ENCODE measurements at places on chromosomes 13 and 19.

DNA sequence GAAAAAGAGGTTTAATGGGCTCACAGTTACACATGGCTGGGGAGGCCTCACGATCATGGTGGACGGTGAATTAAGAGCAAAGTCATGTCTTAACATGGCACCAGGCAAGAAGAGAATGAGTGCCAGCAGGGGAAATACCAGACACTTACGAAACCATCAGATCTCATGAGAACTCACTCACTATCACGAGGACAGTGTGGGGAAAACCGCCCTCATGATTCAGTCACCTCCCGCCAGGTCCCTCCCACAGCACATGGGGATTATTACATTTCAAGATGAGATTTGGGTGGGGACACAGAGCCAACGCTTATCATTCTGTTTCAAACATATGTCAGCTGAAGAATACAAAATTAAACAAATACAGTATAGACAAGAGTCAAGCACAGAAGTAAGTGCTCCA, 165.1 kb downstream of the PCCA start:
- no peak for DNase-seq

DNA sequence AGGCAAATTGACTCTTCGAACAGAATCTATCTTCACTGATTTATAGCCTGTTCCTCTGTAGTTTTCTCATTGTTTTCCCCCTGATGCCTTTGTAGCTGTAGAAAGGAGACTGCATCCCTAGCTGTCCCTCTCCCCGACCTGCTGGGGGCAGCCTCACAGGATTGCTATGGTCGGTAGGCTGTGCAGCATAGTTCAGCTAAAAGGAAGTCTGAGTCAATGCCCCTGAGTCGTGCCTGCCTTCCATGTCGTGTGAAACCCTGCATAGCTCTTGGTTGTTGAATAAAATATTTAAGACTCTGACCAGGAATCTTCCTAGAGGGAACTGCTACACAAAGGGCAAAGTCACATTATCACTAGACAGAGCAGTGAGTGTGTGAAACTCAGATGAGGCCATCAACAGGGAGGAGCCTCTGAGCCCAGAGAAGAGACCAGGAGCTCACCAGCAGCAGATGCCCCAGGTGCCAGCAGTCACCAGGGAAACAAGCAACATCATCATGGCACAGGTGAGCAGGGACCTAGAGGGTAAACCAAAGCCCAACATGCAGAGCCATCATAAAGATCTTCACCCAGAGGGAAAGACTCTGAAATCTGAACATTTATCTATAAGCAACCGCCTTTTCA, 108.4 kb upstream of the NBEA start:
- no peak for DNase-seq

DNA sequence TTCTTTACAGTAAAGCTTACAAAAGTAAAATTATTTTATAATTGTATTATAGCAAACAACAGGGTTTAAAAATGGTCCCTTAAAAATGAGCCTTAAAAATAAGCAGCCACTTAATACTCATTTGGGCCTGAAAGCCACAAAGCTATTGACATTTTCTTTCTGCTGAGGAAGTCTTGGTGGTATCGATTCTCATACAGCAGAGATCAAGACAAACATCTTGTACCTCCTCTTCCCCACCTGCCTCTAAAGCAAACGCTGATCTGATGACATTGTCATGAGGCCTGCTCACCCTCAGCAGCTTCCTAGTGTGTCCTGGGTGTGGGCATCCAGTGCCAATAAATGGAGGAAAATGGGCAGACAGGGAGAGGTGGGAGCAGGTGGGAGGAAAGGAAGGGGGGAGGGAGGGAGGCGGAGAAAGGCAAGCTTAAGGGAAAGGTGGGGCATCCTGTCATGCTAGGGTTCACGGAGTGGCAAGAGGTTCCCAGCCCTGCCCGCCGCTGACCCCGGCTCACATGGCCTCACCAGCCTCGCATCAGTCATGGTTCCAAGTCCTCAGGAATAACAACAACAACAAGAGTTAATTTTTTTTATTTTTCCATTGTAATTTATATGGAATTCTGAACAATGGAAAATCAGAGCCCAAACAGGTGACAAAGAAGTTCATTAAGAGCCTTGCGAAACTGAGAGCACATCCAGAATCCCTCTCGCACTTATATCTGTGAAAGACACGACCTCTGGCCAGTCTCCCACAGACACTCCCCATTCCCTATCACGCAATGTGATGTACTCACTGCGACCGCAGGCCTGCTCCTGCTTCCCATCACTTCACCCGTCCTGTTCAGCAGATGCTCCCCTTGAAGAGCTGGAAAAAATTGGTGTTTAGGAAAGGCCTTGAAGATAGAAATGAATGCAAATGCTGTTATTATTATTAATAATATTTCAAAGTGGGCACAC, 15.1 kb upstream of the ATP11A start:
- DNase-seq, result no peak

- no peak for DNase-seq
These were observed 41.2 kb downstream of the STK24 start for GRCh38 chr13:98535501-98536354.

DNA sequence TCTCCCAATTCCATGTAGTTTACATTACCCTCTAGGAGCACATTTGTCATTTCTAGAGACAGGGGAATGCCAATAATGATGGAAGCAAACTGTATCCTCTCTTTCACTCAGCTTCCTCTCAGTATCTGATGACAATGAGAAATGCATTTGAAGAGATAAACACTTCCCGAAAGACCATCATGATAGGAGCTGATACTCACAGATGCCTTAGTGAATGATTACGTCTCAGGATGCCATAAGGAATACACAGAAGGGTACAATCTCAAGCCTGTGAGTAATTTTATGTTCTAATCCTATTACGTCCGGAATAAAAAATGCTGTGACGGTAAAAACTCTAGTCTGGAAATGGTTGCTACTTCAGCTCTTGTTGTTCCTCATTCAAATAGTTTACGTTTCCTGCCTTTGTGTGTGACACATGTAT, 663.8 kb upstream of the MIR17HG start:
- DNase-seq, result no peak

DNA sequence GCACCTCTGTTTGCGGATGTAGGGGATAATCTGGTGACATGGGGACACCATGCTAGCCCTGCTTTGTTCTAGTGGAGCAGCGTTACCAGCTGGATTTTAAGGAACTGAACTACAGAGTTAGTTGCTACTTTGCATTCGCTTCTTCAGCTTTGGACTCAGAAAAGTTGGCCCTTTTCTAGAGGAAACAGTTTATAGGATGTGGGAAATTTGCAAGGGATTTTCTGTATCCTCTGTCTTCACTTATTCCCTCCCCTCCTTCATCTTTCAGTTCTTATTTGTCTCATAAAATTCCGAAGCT, 2.1 kb downstream of the GATAD2A start:
- no peak for DNase-seq

DNA sequence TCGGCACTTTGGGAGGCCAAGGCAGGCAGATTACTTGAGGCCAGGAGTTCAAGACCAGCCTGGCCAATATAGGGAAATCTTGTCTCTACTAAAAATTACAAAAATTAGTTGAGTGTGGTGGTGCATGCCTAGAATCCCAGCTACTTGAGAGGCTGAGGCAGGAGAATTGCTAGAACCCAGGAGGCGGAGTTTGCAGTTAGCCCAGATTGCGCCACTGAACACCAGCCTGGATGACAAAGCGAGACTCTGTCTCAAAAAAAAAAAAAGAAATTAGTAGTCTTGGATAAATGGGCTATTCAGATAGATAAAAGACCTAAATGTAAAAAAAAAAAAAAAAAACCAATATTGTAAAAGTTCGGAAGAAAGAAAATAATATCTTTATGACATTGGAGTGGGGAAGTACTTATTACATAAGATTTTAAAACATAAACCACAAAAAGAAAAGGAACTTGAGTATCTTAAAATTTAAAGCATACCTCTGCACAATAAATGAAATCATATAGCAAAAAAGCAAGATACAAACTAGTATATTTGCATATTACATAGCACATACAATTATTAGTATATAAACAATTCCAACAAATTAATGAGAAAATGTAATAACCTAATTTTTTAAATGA, 26.7 kb upstream of the RNASEH2B start:
- DNase-seq, result no peak

DNA sequence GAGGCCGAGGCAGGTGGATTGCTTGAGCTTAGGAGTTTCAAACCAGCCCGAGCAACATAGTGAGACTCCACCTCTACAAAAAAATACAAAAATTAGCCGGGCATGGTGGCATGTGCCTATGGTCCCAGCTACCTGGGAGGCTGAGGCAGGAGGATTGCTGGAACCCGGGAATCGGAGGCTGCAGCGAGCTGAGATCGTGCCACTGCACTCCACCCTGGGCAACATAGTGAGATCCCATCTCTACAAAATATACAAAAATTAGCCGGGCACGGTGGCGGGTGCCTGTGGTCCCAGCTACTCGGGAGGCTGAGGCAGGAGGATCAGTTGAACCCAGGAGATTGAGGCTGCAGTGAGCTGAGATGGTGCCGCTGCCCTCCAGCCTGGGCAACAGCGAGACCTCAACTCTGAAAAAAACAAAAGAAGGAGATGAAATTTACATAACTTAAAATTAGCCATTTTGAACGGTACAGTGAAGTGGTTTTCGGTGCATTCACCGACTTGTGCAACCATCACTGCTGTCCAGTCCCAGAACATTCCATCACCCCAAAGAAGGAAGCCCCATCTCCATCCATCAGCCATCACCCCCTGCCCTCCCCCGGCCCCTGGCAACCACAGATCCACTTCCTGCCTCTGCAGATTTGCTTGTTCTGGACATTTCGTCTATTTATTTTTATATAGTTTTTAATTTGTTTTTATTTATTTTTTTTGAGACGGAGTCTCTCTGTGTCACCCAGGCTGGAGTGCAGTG, 1.6 kb upstream of the AZU1 start:
- no peak for DNase-seq

- DNase-seq, result no peak
These were observed 32.2 kb downstream of the MYO9B start for GRCh38 chr19:17107546-17108452.
